Activated CD4-positive, alpha-beta T cell treated with anti-CD3 and anti-CD28 coated beads, Interleukin-2, amount 50 U/mL, for 24 hours (primary cell): ENCODE measurements at places on chromosomes 5 and 9.
A peak's percentile ranks its signal among the peaks of the same experiment; 100 is the strongest.

GRCh38 chr5:61408476-61409168 lies 76.6 kb downstream of the ZSWIM6 start:
- DNase-seq: peak; percentile 96

DNA sequence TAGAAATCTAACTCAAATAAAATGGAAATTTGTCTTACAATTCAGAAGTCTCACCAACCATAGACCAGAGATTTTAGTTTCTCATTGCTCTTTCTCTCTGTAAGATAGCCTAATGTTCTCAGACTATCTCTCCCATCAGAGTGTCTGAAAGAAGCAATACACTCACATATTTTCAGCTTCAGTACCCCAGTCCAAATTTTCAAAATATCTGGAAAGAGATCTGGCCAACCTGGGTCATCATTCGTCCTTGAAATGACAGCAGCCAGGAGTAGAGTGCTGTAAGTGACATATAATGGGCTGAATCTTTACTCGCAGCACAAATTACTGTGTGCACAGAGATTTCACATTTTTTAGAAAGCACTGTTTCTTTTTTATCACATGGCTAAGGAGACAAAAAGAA lies 313.3 kb upstream of the PRR16 start:
- no peak for DNase-seq

GRCh38 chr5:132495667-132496190 lies 5.2 kb upstream of the IRF1 start:
- DNase-seq: peak; percentile 70

- DNase-seq: no peak
Measured at GRCh38 chr5:161274951-161275350, 271.6 kb downstream of the GABRB2 start.

- no peak for DNase-seq
Measured at GRCh38 chr5:38938424-38938823, 92.6 kb downstream of the OSMR start.

- DNase-seq: no peak
Measured at GRCh38 chr9:110777196-110777875, 108.7 kb downstream of the MUSK start.

- no peak for DNase-seq
Measured at GRCh38 chr5:154165886-154166285, 24.6 kb upstream of the GALNT10 start.

- no peak for DNase-seq
Measured at GRCh38 chr9:129990269-129991010, 52.5 kb downstream of the FNBP1 start.

- DNase-seq: no peak
Measured at GRCh38 chr9:137027369-137028262, at the start of gene ABCA2. ABCA2 (minus strand) TSS chr9:137028237; CDS start chr9:137028140, 97 bp downstream.

- no peak for DNase-seq
Measured at GRCh38 chr5:122129306-122129705, at the start of gene ZNF474. ZNF474 (plus strand) TSS chr5:122129546; CDS start chr5:122151991, 22,445 bp downstream.

- DNase-seq: no peak
Measured at GRCh38 chr9:123537809-123538208, 181.8 kb downstream of the CRB2 start.

GRCh38 chr9:96603305-96604003 lies 16.2 kb downstream of the CDC14B start:
- no peak for DNase-seq

DNA sequence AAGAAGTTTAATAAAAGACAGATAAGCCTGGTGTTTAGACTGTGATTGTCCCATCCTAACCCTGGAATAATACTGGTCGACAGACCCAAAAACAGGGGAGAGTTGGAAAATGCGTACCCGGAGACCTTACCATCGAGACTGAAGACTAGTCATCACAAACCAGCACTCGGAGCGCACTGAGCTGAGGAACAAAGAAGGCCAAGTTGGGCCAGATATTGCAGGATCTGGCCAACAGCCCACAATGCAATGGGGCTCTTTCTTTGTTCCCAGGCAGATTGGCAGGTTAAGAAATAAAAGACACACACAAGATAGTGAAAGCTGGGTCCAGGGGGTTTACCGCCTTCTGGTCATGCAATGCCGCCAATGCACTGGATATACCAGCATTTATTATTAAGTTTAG lies 188.7 kb upstream of the RAI14 start:
- DNase-seq: no peak

- no peak for DNase-seq
Measured at GRCh38 chr9:69046723-69047122, 11.2 kb downstream of the FXN start.

DNA sequence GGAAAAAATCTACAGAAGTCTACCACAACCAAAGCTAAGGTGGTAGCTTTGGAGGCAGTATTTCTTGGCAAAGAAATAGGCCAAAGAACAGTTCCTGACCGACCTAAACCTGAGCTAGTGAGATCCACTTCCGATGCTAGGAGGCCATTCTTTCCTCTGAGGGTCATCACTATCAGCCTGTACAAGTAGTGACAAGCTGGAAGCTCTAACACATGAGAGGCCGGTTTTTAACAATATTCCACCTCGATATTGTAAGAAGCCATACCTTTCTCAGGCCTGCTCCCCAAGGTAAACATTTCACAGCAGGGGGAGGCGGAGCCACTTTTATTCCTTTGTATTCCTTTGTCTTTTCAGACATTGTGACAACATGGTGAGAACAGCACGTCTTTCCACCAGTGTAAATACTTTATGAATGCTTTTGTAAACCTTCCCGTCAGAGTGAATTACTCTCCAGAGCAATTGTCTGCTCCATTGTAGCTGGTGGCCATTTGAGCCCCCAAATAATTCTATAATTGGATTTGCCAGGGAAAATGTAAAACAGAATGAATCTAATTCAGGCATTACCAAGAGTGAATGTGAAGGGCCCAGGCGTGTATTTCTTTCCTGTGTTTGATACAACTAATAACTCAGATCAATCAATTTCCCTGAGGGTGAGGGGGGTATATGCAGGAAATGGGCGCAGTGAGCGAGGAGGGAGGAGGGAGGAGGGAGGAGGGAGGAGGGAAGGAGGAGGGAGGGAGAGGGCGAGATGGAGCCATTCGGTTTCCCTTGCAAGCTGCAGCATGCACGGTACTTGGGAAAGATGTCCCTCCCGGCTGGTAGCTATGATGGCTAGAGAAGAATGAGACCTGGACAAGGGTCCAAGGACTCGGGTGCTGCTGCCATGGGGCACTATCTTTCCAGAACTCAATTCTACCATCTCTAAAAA lies 166.6 kb downstream of the CDK5RAP2 start:
- no peak for DNase-seq

DNA sequence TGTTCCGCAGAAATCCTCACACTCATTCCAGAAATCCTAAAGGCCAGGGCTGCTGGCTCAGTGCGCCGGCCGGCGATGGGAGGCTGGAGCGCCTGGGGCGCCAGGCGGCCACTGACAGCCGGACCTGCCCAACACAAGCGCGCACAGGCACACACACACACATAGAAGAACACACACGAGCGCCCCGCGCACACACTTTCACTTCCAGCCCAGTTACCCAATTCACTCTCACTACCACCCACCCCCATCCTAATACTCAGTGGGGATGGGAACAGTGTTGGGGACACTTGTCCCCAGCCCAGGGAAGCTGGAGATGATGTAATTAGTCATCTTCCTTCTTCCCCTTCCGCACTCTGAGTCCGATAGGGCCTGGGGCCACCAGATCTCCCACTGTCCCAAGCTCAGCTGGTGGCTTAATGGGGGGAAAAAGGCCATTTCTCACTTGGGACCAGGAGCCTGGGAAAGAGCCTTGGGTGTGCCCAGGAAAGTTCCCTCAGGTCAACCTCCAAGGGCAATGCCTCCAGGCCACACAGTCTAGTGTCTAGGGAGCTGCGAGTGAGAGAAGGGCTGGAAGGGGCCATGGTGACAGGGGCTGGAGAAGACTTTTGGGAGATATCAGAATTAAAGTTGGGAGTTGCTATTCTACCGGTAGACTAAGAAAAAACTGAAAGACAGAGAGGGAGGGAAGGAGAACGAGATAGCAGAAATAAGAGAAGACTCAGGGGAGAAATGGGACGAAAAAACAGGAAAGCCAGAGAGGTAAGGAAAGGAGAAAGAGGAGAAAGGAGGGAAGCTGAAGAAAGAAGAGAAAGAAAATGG lies 1.7 kb downstream of the EBF1 start:
- no peak for DNase-seq

- no peak for DNase-seq
Measured at GRCh38 chr5:9112520-9113291, 433.2 kb downstream of the SEMA5A start.

- DNase-seq: no peak
Measured at GRCh38 chr5:114332493-114332892, 29.4 kb upstream of the KCNN2 start.

DNA sequence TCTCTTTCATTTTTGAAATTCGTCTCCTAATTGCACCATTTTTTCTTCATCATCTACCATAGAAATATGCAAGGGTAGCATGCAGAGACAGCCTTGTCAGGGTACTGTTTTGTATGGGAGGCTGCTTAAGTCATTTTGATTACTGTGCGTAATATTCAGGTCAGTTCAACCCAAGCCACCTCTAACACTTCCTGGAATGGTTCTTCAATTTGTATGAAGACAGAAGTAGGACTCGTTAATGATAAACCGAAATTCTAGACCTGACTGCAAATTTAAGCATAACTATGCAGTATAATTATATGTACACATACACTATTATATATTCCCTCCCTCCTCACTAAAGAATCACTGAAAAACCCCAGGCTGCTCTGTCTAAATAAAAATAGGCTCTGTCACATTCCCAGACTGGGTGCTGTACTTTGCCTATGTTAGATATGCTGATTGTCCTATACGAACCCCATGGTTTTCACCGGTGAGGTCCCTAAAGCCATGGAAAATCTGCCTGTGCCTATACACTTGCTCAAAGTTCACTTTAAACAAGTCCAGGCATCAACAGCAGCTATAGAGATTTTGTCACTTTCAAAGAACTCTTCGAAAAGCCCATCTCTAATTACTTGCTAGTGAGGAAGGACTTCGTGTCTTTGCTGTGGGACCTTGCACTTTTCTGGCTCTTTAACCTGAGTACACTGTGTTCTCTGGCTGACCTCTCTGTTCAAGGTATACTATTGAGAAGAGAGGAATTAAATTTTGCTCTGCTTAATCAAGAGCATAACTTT lies 352.1 kb upstream of the CD180 start:
- no peak for DNase-seq

GRCh38 chr5:6674421-6674820 lies 38.8 kb upstream of the TENT4A start:
- DNase-seq: no peak

GRCh38 chr5:40518485-40518917 lies 161.2 kb upstream of the PTGER4 start:
- no peak for DNase-seq

- DNase-seq: no peak
Measured at GRCh38 chr9:93660352-93661046, 84.1 kb downstream of the PHF2 start.

DNA sequence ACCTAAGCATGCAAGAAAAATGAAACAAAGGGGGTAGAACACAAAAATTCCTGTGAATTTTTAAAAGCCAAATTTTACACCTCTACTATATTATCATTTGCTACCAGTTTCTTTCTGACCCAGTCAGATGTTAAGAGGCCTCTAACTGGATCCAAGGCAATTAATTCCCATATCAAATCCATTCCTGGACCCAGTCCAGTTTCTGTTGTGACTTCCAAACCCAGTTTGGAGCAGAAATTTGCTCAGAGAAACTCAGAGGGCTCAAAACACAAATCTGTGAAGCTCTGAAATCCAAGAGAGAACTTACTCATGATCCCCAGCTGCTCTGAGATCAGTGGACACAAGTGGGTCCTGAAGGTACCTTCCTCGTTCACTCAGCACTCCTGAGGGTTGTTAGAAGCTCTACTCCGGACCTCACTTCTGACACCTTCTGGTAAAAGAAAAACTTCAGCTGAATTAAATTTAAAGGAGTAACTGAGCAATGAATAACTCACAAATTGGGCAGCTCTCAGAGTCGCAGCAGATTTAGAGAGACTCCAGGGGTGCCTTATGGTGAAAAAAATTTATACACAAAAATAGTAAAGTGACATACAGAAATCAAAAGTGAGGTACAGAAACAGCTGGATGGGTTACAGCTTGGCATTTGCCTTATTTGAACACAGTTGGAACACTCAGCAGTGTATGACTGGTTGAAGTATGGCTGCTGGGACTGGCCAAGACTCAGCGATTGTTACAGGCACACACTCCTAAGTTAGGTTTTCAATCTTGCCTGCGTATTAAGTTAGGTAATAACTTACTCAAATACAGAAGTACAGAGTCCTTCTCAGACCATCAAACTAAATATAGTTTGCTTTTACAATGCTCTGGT lies 32.4 kb downstream of the INSL4 start:
- DNase-seq: no peak

- no peak for DNase-seq
Measured at GRCh38 chr5:167902298-167902697, 389.1 kb upstream of the WWC1 start.

DNA sequence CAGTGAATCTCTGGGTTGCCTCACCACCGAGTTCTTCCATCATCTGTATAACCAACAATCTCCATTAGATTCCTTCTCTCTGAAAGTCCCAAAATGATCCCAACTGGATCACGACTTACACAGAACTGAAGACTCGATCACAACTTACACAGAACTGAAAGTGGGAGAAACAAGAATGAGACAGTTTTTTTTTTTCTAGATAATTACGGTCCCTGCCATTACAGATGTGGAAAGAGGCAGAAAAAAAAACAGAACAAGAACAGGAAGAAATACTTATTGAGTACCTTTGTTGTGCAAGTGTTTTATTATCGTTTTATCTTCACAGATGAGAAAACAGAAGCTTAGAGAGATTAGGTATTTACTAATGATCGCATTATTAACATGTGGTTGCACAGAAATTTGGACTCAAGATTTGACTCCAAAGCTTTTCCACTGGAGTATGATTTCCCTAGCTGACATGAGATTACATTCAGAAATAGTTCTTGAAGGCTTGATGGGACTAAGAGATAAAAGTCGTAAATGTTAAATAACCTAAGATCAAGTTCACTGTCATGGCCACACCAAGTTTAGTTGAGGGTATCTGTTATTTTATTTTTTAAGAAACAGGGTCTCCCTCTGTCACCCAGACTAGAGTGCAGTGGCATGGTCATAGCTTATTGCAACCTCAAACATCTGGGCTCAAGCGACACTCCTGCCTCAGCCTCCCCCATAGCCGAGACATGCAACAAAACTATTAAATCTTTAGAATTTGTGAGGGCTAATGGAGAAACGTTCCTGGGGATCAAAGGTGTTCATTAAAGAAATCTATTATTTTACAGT lies 8.9 kb downstream of the PLK2 start:
- no peak for DNase-seq

GRCh38 chr5:154444556-154445421 lies 1.0 kb upstream of the SAP30L start:
- no peak for DNase-seq
